ENCODE measurements at places on chromosomes 4 and X. TPM values are rescaled to one million over a fixed set of nuclear protein-coding genes. Genes with fewer than 3 reads are reported as not detected.

DNA sequence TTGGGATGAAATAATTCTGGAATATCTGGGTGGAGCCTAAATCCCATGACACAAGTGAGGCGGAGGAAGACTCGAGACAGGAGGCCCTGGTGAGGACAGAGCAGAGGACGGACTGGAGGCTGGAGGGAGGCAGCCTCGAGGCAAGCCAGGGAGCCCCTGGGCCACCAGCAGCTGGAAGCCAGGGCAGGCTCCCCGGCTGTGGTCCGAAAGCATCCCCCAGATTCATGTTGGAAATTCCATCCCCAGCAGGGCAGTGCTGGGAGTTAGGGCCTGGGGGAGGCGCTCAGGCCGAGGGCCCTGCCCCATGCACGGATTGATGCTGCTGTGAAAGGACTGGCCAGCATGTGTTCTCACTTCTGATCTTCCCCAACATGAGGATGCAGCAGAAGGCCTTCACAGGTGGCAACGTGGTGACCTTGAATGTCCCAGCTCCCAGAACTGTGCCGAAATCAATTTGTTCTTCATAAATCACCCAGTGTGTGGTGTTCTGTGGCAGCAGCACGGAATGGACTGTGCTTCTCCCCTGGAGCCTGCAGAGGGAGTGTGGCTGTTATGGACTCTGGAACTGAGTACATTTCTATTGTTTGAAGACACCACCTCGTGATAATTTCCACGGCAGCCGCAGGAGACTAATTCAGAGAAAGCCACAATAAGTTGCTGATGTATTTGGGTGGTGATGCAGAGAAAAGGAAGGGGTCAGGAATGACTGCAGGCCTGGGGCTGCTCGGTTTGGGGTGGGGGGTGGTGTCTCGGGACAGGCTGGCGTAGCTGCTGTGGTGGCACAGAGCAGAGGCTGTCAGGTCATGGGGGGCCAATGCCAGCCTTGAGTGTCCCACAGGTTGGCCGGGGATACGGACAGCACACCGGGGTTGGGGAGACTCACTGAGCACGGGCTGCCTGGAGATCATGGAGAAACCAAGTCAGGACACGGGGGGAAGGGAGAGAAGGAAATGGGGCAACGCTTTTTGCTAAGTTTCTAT, 56.9 kb downstream of the PCGF3 start:
- DNase-seq = no peak

GRCh38 chrX:151726751-151727150, 7.8 kb upstream of the CNGA2 start:
- DNase-seq = no peak

TMEM271 gene
- not detected for total RNA-seq

DNA sequence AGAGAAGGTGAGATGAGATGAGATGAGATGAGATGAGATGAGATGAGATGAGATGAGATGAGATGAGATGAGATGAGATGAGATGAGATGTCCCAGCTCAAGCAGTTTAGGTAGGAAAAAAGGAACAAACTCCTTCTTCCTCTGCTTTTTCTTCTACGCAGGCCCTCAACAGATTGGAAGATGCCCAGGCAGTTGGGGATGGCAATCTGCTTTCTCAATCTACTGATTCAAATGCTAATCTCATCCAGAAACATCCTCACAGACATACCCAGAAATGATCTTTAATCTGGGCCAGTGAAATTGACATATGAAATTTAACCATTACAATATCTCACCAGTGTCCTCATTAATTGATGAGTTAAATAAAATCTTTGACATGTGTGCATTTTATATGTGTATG, 370.3 kb upstream of the SLC7A11 start:
- DNase-seq = no peak

COL4A6 gene
- not detected for total RNA-seq

GRCh38 chr4:149008415-149009025, 566.3 kb upstream of the NR3C2 start:
- no peak for DNase-seq

DNA sequence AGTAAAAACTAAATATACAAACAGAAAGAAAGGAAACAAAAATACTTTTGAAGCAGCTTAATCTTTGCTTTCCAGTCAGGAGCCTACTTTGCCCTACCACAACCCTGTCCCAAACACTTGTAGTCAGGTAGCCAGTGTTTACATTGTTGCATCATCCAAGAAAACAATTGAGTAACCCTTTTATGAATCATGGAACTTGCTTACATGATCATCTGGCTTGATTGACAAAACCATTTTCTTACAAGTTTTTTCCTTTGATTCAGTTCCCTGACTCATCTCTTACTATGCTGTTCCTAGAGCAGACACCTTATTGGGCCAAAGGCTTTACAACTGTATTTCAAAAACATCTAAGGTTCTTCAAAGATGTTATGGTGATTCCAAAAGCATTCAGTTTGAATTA, 740.1 kb downstream of the KLHL13 start:
- no peak for DNase-seq

DNA sequence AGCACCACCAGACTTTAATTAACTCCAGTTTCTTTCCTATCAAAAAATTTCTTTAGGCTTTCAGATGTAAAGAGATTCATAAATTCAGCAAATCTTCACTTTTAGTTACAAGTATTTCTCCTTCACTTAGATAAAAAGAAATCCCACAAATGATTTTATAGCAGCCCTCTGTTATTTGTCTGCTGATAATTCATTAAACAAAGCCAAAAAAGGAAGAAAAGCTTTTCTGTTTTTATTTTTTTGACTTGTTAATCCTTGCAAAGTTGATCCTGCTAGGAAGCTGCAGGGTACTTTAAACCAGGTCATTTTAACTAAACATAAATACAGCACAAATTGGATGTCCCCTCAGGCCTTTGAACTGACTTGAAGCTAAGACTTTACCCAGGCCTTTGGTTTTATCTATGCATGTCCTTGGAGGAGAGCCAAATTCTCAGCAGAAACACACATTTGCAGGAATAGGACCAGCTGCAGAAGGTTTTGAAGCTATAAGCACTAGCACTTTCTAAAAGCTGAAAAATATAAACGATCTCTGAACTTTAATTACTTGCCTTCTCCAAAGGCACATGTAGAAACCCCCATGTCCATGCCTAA, 57.5 kb downstream of the PCDH18 start:
- no peak for DNase-seq

DNA sequence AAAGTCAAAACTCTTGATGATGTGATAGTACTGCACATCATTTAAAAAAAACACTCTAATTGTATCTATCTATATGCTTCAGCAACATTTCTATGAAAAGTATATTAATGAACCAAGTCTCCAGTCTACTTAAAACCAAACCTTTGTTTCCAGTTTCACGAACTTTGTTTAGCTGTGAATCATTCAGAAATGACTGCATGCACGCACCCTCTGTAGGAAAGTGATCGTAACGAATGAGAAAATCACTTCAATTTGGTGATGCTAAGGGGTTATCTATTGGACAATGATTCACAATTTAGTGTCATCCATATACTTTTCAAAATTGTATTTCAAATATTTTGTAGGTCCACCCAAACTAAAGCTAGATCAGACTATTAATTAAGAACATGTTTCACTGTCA, 157.6 kb downstream of the KLHL13 start:
- no peak for DNase-seq

DNA sequence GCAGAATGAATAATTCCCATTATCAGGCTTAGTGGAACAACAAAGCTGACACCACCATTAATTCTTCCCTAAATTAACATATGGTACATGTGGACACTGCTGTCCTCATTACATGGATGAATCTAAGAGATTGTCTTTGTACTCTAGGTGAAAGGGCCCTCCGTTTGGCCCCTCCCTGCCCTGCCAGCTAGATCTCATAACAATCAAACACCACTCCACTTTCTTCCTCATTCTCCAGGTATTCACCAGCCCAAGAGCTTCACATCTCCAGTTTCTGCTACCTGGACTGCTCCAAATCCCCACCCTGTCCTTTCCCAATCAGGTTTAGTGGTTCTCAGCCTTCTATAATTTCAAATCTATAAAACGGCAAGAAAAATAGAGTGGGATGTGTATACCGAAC, 3.8 kb downstream of the HSD17B11 start:
- no peak for DNase-seq

GRCh38 chr4:81684352-81684751, 212.6 kb upstream of the RASGEF1B start:
- no peak for DNase-seq

DNA sequence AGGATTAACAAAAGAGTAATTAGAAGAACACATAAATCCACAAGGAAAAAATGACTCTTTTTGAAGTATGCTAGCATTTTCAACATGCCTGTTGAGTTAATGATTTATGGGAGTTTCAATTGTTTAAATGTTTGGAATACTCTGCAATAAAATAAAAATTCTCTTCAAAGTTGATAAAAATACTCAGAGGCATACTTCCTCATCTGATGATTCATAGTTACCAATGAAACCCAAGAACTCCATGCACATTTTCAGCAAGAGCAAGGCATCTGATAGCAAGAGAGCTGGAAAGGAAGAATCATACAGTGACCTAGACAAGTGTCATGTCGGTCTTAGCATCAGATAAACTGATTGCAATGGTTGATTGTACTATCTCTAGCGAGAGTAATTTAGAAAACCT, 443.7 kb upstream of the ATOH1 start:
- DNase-seq = no peak

DNA sequence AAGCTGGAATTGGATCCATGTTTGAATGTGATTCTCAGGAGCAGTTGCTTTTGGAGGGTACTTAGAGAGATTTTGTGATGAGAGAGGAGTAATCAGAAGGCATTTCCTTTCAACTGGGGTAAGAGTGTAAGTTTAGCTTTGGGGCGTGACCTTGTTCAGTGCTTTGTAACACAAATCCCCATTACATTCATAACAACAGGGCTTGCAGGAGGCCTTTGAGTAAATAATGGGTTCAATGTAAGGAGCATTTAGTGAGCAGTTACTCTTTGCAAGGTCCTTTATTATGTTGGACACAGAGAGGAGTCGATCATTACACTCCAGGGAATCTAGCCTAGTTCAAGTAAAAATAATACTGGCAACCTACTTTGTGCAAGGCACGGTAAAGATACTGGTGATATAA, 74.0 kb upstream of the AFF2 start:
- DNase-seq = no peak

GRCh38 chr4:154433543-154433942, 58.1 kb downstream of the DCHS2 start:
- no peak for DNase-seq

DCHS2 gene
- total RNA-seq = 0.09 TPM

ZCCHC18 gene
- total RNA-seq = 1.3 TPM

- DNase-seq = no peak
Observed at GRCh38 chr4:36758312-36759178, 477.1 kb downstream of the DTHD1 start.

- no peak for DNase-seq
Observed at GRCh38 chr4:78737973-78738372, 38.2 kb upstream of the BMP2K start.

ZNF157 gene
- 0.04 TPM for total RNA-seq

TMSB15C gene
- 0.78 TPM for total RNA-seq

All from pancreas (tissue), 10 donors.